ENCODE measurements at places on chromosomes 5 and 9.
A peak's percentile ranks its signal among the peaks of the same experiment; 100 is the strongest.

DNA sequence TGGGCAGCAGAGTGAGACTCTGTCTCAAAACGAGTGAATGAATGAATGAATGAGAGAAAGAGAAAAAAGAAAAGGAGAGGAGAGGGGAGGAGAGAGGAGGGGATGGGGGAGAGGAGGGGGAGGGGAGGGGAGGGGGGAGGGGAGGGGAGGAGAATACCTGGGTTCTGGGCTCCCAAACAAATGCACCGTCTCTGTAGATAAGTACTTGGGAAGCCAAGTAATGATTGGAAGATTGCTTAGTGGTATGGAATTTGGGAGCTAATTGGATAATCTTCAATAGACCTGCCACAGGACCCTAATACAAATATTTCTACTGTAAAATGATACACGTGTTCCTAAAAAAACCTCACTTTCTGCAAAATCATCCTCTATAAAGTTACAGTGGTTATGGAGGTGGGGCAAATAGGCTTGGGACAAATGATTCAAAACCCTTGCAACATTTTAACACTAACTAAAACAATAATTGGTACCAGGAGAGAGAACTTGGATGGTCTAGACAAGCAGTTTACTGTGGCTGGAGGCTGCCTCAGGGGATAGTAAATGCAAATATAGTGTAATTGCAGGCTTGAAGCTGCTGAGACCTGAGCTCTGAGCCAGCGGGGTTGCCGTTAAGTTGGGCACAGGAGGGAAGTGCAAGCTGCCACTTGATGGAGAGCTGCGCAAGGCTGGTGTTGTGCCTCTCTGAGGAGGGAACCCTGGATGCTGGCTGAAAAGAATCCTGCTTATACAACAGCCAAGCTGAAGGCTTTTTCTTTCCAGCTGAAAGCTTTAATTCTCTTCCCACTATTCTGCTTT, 3.5 kb downstream of the HEMGN start:
- DNase-seq: peak; percentile 89

- DNase-seq: peak; percentile 21
Observed at GRCh38 chr5:148729182-148729581, 74.9 kb upstream of the HTR4 start.

GRCh38 chr5:394671-395155, 48.3 kb upstream of the EXOC3 start:
- no peak for DNase-seq

DNA sequence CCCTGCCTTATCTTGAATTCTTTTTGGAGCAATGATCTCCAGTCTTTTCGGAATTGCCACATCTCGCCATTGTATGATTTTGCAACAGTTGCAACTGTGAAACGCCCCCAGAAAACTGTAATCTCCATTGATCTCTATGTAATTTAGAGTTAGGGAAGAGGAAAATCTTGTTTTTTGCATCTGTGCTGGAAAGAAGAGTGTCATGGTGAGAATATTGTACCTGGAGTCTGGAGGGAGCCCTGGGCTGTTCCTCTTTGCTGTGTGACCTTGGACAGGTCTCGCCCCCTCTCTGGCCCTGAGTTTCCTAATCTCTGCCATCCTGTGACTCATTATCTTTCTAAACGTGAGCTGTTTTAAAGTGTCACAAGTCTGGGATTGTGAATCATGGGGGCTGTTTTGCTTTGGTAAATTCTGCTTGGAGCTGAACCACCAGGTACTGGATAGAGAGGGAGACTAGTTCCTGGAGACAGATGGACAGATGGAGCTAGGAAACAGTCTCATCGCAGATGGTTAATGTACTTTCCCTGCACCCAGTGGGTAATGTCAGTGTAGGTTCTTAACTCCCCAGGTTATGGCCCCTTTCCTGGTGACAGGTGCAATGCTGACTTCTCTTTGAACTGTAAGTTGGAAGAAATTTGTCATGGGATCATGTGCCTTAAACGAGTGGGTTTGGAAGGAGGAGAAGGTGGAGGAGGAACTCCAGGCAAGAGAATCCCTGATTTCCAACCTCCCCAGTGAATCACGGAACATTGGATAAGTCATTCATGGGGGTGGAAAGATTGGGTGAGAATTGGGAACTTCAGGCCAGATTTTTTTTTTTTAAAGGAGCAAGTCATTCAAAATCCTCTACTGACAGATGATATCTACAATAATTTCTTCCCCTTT, 19.6 kb downstream of the PPARGC1B start:
- DNase-seq: no peak

DNA sequence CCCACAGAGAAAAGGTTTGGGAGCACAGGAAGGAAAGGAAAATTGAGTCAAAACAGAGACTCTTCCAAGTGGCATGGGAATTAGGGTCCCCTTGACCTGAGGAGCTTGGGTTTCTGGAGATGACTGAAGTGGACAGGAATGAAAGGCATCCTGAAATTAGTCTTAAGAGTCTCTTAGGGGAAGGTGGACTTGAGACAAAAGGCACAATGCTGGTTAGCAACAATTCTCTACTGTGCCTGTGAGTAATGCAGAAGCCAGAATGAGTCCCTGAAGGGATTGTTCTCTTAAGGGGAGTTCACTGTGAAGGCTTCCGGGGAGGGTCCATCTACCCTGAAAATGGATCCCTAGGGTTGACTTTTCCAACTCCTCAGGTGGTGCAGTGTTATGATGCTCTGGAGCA, 58.4 kb upstream of the FOXE1 start:
- no peak for DNase-seq

DNA sequence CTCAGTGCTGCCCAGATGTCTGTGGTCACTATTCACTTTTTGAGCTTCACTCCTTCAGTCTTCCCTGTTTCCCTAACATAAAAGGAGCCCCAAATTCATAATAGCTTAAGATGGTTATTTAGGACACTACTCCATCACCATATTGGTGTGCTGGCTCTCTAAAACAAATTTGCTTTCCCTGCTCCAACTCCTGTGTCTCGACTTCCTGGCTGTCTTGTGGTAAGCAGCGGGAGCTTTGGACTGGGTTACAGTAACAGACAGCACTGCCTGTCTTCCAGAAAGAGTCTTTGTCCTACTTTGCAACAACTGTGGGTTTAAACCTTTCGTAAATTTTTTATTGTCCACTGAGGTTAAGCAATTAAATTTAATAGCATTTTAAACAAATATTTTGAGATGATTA, 389.4 kb downstream of the CDH9 start:
- DNase-seq: no peak

DNA sequence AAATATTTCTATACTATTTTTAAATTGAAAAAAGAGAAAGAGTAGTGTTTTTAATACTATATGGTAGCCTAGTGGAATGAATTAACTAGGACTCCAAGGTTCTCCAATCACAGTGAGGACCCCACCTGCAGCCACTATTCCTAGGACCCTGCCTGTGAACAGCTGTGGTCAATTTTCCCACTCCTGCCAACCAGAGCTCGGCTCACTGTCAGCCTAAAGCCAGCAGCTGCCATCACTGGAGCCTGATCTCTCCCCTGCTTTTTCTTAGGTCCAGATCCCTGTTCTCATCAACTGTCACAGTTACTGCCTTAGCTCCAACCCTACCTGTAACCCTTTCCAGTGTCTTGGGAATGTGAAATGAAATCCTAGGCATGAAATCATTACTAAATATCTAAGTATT, 25.3 kb downstream of the ARSB start:
- no peak for DNase-seq

DNA sequence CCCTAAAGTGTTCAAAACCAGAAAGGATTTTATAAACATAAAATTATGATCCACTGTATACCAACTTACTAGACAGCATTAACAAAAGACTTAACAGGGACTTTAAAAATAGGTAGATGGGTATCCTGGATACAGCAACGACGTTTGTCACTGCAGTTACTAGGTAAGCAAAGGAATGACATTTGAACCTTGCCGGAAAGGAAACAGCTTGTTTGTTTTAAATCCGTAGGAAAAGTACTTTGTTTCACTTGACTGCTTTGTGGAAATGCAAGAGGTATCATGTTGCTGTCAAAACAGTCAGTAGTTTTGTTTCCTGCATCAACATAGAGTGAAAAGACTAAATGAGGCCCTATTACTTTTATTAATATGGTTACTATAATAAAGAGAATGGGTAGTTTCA, 122.9 kb downstream of the CDC42SE2 start:
- peak; percentile 23 for DNase-seq

GRCh38 chr9:125912667-125913066, 165.5 kb downstream of the PBX3 start:
- no peak for DNase-seq

GRCh38 chr5:95600557-95600956, 19.3 kb upstream of the GPR150 start:
- DNase-seq: no peak

- no peak for DNase-seq
Observed at GRCh38 chr5:117776977-117777376, 1202.4 kb upstream of the SEMA6A start.

GRCh38 chr5:68698025-68698940, 395.5 kb upstream of the SLC30A5 start:
- no peak for DNase-seq

- no peak for DNase-seq
Observed at GRCh38 chr5:98604301-98604700, 169.2 kb upstream of the RGMB start.

DNA sequence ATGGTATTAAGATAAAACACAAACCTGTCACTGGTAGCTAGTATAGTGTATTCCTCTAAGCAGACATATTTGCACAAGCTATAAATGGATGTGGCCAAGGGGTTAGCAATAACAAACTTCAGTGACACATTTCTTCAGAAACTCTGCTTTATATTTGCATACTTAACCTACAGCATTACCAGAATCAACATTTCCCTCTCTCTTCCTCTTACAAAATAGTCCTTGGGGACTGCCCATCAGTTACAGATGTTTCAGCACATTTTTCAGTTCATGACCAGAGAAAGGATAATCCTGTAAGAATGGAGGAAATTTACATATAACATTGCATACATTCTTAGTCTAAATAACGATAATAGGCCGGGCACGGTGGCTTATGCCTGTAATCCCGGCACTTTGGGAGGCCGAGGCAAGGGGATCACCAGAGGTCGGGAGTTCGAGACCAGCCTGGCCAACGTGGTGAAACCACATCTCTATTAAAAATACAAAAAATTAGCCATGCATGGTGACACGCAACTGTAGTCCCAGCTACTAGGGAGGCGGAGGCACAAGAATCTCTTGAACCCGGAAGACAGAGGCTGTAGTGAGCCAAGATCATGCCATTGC, 25.3 kb upstream of the SLC1A1 start:
- no peak for DNase-seq

DNA sequence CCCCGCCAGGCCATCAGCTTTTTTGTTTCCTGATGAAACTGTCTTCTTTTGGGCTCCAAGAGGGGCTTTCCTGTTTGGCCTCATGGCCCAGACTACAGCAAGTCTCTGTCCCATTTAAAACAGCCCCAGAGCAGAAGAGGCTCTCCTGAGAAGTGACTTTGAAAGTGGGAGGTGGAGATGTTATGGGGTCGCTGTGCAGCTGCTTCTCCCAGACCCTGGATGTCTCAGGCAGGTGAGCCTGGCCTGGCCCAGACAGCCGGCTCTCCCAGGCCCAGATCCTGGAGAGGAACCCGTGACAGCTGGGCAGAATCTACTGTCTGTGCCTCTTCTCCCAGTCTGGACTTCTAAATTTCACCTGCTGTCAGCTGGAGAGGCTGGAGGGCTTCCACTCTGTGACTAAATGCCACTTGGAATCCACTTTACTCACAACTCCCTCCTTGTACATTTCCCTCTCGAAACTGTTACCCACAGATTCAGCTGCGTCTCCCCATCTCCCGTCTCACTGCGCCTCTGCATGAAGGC, 20.6 kb downstream of the FAM78A start:
- no peak for DNase-seq

DNA sequence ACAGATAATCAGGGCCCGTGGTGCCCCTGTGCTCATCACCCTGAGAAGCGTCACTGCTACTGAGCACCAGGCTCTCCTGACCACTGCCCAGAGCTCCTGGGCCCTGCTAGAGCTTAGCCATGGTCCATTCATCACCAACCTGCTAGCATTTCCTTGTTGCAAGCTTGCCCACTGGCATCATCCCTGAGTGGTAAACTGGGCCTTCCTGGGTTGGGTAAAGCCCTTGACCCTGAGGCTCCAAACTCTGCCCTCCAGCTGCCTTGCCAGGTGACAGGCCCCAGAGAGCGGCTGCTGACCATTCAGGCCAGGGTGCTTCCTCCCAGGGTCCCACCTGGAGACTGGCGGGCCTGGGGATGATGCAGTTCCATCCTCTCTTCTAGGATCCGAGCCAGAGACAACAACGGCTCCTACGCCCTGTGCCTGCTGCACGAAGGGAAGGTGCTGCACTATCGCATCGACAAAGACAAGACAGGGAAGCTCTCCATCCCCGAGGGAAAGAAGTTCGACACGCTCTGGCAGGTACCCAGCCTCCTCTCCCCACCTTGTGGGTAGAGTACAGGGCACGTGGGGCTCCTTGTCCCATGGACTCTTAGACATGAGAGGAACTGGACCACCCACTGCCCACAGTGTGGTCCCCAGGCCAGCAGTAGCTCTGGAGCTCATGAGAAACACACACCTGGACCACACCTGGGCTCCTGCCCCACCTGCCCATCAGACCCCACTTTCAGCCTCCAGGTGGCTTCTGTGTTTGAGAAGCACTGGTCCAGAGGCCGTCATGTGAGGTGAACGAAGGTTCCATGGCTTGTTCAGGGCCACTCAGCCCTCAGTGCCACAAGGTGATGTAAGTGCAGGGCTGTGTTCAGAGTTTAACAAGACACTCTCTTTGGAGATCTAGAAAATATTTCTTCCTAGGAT, 60.5 kb downstream of the SYK start:
- DNase-seq: no peak

DNA sequence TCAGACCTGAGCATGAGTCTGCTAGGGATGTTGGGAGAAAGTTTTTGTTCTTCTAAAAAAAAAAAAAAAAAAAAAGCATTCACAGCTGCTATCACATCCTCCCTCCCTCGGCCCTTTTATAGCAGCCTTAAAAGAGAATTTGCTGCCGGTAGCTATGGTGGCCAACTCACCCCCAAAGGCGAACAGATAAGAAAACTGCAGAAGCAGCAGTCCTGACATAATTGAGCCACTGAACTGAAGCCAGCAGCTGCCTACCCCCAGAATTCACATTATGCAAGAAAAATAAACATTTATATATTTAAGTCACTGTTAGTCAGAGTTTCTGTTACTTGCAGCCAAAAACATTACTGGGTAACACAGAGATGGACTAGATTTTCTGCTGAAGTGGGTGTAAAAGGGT, 124.3 kb upstream of the SMARCA2 start:
- DNase-seq: no peak

GRCh38 chr9:6383551-6384225, 29.3 kb upstream of the UHRF2 start:
- DNase-seq: no peak

GRCh38 chr9:121286973-121287741, 19.2 kb downstream of the GSN start:
- DNase-seq: peak; percentile 69

GRCh38 chr5:68884883-68885282, 208.9 kb upstream of the SLC30A5 start:
- peak; percentile 0 for DNase-seq

- no peak for DNase-seq
Observed at GRCh38 chr9:133539991-133540697, 5.6 kb downstream of the ADAMTSL2 start.

GRCh38 chr5:1447671-1448361, 2.6 kb upstream of the SLC6A3 start:
- DNase-seq: no peak

GRCh38 chr5:105413406-105413990, 1850.9 kb upstream of the NUDT12 start:
- DNase-seq: no peak

- DNase-seq: no peak
Observed at GRCh38 chr5:40307920-40308319, 371.8 kb upstream of the PTGER4 start.
